ENCODE measurements at places on chromosomes 16 and 17.

DNA sequence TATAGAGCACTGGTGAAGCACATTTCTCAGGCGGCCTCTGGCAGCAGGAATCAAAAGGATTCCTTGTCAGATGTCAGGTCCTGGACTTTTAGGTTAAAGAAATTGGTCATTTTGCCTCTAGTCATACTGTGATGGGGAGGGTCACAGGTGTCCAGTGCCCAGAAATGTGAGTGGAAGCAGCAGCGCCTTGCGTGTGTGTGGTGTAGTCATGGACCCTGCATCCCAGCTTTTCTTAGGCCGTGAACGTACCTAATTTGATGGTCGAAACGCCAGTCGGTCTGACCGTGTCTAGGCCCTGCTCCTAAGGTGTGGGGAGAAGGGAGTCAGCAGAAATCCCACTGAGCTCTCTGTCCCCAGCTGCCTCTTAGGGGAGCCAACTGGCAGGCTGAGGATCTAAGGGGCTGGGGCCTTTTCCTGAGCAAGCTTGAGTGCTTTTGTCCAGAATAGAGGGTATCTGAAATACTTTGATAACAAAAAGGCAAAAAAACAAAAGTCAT is 32.0 kb downstream of the POLR3E start:
- no peak for DNase-seq

DNA sequence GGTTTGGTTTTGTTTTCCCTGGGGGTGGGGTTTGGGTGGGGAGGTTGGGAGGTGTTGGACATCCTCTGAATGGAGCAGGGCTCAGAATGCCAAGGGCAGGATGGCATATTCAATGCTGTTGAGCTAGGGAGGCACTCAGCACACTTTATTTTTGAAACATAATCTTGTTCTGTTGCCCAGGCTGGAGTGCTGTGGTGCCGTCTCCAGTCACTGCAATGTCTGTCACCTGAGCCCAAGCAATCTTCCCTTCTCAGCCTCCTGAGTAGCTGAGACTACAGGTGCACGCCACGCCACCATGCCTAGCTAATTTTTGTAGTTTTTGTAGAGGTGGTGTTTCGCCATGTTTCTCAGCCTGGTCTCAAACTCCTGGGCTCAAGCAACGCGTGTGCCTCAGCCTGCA is 186.1 kb downstream of the RPTOR start:
- DNase-seq, result no peak

GRCh38 chr17:32819035-32819434 is 57.9 kb downstream of the MYO1D start:
- DNase-seq, result no peak

DNA sequence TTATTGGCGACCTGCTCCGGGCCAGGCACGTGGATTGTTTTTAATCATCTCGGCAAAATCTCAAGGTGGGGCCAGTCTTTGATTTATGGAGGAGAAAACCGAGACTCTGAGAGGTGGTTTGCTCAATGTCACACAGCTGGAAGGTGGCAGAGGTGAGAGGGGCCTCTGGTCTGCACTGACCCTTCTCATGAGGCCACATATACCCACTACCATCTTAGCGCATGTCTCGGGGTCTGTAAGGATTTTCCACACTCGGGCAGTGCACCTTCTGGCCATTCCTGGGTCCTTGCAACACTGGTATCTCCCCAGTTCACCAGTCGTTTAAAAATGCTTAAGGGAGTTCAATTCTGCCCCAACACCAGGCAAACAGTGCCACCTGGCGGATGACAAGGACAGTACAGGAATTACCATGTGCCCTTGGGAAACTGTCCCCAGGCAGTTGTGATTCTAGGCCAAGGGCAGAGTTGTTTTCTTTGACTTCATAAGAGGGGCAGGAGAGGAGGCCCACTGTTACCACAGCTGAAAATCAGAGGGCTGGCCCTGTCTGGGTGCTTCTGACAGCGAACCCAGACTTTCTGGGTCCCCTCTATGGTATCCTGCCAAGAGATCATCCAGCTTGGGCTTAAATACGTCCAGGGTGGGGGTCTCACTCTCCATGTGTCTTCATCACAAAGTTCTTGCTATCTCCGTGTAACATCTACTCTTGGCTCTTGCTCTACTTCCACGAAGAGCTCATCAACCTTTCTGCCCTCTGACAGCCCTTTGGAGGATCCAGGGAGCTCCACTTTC is 39.4 kb upstream of the RAI1 start:
- DNase-seq, result peak; percentile 66

DNA sequence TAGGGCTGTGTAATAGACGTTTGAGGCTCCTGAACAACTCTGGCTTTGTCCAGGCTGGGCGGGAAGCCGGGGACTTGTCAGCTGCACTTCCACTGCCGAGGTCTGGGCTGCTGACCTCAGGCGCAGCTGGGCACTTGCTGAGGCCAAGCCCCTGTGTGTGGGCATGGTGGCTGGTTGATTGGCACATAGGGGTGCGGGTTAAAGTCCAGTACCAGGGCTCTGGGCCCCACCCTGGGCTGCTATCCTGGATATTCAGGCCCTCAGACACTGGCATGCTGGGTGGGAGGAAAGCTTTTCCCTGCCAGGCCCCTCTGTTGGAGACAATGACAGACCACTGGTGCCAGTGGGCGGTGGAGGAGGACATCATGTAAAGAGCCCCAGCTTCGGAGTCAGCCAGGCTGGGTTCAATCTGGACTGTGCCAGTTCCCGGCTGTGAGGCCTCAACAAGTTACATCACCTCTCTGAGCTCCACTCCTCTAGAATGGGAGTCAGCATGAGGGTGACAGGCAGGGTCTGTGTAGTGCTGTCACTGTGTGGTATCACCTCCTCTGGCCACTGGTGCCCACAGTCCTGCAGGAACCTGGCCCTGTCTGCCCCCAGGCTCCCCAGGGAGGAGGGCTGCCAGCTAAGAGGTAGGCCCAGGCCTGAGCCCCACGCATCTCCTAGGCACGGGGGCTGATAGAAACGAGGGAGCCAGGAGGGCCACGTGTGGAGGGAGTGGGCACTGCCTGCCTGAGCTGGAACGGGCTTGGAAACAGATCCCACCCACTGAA is 42.5 kb downstream of the PSME3IP1 start:
- DNase-seq, result no peak

DNA sequence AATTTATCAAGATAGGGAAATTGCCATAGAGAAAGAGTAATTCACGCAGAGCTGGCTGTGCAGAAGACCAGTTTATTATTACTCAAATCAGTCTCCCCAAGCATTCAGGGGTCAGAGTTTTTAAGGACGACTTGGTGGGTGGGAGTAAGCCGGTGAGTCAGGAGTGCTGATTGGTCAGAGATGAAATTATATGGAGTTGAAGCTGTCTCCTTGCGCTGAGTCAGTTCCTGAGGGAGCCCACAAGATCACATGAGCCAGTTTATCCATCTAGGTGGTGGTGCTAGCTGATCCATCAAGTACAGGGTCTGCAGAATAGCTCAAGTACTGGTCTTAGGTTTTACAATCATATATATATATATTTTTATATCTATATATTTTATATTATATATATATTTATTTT is 6.0 kb upstream of the AQP8 start:
- DNase-seq, result no peak

GRCh38 chr16:51419768-51420167 is 268.7 kb upstream of the SALL1 start:
- DNase-seq, result no peak

GRCh38 chr16:88568710-88569613 is 1.2 kb upstream of the ZC3H18 start:
- no peak for DNase-seq

GRCh38 chr16:82506692-82507670 is 119.8 kb upstream of the CDH13 start:
- no peak for DNase-seq

DNA sequence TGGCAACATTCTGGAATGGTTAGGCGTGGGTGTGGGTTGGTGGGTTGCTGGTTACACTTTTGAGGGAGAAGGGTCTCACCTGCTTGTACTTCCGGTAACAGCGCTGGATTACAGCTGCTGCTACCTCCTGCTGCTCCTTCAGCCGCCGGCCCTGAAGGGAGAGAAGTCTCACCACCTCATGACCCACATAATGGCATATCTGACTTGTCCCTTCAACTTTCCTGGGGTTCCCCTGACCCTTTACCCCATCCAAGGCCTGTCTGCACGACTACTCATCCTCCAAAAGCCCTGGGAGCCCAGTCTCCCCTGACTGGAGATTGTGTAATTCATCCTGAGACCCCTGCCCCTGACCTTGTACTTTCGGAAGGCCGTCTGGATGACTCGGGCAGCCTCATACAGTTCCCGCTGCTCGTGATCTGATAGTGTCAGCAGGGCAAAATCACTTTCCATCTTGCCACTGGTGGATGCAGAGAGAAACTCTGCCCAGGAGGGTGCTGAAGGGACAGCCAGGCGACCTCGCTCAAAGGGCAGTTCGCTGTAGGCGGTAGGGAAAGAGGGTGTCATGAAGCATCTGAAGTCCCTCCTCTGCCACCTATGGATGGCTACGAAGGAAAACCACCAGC is 2.0 kb upstream of the SPAG7 start:
- no peak for DNase-seq

DNA sequence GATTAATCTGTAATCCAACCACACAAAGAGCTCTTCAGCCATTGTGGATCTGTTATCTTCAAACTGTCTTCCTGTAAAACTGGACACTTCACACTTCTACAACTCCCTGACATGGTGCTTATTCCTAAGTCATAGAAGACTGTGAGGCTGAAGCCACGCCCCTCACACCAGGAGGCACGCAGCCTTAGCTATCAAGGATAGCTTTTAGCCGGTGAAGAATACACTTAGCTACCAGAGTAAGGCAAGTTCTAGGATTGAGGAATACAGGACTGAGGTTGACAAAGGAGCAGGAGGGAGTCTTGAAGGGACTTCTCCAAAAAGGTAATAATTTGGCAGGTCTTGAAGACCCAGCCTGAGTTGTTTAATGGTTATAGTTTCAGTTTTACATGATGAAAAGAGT is 79.8 kb upstream of the GAS7 start:
- DNase-seq, result no peak

GRCh38 chr16:80938004-80938878 is 68.4 kb downstream of the CMC2 start:
- DNase-seq, result no peak

GRCh38 chr16:19991614-19992013 is 82.1 kb downstream of the GPR139 start:
- no peak for DNase-seq

- DNase-seq, result no peak
Measured at GRCh38 chr16:19940195-19940594, 55.5 kb upstream of the GPRC5B start.

DNA sequence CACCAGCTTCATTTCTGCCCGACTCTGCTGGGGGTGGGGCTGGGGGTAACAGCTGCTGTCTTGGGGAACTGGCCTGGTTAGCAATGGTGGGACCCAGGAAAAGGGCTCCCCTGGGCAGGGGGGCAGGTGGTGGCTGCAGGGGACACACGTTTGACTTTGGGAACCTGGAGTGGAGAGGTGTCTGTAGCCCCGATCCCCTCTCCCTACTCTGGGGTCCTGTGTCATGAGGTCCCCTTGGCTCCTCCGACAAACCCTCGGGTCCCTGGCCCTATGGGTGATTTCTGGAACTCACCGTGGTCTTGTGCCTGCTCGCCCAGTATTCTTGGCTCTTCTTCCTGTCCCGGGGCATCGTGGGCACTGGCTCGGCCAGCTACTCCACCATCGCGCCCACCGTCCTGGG is 12.0 kb downstream of the SPNS3 start:
- no peak for DNase-seq

- DNase-seq, result no peak
Measured at GRCh38 chr16:10039220-10040096, 142.8 kb downstream of the GRIN2A start.

DNA sequence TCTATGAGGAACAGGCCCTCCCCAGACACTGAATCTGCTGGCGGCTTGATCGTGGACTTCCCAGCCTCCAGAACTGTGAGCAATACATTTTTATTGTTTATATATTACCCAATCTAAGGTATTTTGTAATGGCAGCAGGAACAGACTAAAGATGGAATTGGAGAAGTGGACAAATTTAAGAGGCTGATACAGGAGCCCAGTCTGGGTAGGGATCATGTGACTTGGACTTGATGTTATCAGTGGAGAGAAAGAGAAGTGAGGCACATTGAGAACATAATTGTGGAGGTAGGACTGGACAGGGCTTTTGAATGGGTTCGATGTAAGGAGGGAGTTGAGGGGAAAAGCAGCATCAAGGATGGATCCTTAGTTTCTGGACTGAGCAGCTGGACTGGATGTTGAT is 93.8 kb downstream of the USP31 start:
- no peak for DNase-seq

DNA sequence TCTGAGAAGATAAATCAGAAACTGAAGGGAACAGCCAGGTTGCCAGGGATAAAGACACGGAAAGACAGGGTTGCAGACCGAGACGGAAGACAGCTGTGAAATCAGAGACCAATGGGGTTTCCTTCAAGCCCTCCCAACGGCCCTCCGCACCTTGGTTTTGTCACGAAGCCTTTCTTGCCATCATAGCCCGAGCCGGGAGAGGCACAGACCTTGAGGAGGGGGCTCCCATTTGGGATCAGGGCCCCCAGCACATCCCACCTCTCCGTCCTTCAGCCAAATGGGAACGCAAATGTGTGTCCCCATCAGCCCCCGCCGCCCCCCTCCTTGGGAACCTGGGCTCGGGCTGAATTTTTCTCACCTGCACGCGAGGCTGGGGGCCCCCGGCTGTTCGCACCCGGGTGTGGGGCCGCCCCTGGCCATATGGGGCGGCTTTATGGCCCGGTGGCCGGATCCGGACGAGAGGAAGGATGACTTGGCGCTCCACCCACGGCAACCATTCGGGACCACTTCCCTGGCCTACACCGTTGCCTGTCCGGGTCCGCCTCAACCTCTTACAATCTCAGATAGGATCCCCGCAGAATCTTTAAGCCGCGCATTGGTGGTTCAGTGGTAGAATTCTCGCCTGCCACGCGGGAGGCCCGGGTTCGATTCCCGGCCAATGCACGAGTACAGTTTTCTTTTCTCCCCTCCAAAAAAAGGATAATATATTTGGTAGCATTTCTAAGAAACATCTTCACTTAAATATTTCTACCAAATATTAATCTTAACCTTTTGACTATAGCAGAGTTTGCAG is 1.4 kb upstream of the HES7 start:
- DNase-seq, result peak; percentile 80

DNA sequence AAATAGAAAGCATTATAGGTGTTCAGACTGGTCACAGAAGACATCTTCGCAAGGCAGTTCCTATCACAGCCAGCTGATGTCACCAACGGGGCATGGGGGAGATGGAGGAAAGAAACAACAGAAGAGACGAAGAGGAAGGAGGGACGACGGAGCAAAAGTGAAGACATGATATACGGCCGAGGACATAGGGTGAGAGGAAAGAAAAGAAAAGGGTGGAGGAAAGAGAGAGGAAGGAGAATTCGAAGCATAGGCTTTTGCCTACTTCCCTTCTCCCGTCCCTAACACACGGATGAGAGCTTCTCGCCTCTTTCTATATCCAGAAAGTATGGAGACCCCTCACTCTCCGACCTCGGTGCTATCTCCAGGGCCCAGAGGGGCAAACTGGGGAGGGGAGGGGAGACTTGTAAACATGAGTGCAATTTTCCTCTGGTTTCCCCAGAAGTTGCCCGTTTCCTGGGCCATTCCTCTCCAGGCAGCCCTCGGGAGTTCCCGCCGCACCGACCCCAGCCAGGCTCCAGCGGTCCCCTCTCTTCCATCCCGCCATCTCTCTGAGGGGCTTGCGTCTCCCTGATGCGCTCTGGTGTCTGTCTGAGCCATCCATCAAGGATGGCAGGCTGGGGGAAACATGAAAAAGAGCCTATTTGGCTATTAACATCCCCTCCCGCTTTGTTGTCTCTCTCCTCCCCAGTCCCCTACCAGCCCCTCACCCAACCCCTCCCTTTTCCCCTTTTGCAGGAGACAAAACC is 26.0 kb downstream of the COPZ2 start:
- no peak for DNase-seq
